Nucleus accumbens (tissue), 56 donors: ENCODE measurements at places on chromosomes 12 and 14.

GRCh38 chr12:52506858-52507715, 13.1 kb downstream of the KRT5 start:
- DNase-seq, result no peak

GRCh38 chr12:13573698-13574321, 377.3 kb downstream of the EMP1 start:
- no peak for DNase-seq

DNA sequence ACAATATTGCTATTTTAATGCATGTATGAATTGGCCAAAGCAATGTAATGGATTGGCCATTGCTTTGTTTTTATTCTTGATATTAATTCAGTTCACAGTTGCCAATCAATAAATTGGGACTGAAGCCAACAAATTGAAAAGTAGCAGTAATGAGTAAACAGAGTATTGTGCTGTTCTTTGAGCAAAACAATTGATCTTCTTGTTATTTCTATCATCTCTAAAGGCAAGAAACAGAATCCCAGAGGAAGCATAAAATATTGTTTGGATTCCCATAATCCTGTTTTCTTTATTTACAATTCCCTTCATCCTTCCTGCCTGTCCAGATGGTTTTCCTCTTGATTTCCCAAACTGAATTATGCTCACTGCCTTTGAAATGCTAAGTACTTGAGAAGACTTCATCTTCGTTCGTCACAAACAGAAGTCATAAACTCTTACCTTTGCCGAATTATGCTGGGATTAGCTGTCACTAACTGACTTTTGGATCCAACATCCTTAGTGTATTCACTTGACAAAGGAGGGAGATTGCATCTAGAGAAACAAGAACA, 85.9 kb downstream of the ST8SIA1 start:
- DNase-seq, result no peak

DNA sequence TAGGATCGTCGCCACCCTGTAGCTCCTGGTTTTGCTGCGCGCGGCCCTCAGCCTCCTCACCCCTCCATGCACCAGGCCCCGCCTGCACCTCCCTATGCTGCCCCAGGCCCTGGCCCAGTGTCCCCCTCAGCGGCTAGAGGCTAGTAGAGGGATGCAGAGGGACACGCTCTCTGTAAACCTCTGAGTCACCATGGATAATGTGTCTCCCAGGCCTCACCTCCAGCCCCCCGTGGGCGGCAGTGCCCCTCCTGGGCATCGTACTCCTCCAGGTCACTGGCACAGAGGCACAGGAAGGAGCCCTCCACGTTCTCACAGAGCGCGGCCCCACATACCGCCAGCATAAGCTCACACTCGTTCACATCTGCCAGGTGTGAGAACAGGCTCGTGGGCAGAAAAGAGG, 12.3 kb downstream of the ISCA2 start:
- no peak for DNase-seq

DNA sequence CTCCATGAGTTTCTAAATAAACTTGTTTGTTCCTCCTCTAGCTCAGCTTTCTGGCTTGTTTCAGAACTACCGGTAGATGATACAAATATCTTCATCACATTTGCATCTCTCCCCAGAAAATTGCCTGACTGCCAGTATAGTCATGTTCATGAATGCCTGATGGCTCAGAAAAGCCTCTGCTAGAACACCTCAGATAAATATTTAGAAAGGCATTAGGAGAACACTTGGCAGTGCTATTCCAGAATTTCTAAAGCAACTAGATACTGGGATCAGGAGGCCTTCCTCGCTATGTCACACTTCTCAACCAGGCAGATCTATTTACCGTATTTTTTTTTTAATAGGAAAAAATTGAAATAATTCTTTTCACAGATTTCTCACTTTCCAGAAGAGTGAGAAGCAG, 32.3 kb upstream of the KRAS start:
- no peak for DNase-seq

GRCh38 chr14:74161526-74162158, 76.9 kb downstream of the LIN52 start:
- no peak for DNase-seq

- no peak for DNase-seq
Observed at GRCh38 chr12:777550-778047, 25.2 kb downstream of the WNK1 start.

DNA sequence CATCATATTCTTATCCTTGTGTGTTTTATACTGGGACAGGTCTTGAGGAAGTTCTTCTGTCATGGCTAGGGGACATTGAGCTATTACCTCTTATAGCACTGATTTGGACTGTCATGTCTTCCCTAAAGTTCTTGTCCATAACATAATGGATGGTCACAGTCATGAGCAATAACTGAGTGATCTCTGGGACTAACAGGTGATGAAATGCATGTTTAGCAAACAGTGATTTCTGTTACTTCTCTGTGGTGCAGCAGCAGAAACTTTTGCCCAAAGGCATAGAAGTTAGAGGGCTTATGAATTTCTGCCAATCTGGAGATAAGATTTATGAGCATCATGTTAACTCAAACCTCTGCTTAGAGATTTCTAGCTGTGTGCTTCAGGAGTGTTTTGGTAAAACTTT, 5.9 kb downstream of the ADIPOR2 start:
- no peak for DNase-seq

DNA sequence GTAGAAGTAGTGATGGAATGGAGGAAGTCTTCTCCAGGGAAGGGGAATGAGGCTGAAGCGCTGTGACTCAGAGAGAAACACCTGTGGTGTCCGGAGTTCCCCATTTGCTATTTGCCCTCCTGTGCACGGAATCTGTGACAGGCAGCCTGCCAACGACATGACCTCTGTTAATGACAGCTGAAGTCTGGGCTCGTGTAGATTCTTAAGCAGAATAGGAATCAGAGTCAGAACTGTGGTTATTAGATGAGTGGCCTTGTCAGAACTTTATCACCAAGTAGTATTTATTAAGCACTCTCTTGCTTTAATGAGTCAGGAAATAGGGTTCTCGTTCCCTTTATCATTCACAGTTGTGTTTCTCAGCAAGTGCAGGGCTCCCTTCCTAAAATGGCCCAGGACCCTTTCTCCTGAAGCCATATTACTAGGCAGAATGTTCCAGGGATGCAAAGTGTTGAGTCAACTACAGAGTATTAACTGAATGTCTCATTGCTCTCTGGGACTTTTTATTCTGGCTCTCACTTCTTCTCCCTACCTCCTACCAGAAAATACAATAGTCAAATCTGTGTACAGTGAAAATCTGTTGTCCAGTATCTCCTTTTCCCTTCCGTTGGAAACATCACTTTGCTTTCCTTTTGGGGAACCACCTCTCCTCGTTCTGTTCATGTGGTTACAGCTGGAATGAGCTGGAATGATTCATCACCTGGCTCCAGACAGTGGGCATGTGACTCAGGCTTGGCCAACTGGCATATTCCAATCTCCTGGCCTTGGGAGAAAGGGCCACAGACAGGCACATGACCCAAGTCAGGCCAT, 77.8 kb upstream of the MAX start:
- no peak for DNase-seq

DNA sequence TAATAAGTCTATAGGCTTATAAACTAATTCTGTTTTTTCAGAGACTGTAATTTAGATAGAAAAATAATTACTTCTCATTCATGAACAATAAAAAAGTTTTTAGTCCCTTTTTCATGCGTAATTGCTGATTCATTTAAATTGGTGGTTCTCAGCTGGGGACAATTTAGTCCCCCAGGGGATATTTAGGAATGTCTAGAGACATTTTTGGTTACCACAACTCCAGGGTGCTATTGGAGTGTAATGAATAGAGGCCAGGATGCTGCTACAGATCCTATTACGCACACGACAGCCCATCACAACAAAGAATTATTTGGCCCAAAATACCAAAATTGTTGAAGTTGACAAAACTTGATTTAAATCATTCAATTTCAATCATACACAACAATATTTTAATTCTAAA, 22.8 kb upstream of the VCPKMT start:
- DNase-seq, result no peak

GRCh38 chr14:43729143-43729542, 777.9 kb downstream of the FSCB start:
- DNase-seq, result no peak

DNA sequence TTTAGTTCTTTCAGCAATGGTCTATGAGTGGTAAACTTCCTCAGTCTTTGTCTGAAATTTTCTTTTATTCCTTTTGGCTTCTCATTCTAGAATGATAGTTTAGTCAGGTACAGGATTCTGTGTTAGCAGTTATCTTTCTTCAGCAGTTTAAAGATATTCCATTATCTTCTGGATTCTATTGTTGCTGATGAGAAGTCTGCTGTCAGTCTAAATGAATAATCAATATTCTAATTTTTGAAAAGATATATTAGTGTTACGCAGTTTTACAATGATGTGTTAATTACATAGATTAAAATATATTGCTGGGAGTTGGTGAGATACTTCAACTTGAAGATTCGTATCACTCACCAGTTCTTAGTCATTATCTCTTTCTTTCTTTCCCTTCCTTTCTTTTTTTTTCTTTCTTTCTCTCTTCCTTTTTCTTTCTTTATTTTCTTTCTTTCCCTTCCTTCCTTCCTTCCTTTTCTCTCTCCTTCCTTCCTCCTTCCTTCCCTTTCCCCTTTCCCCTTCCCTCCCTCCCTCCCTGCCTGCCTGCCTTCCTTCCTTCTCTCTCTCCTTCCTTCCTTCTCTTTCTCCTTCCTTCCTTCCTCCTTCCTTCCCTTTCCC, 17.8 kb downstream of the CACNA1C start:
- DNase-seq, result no peak
